Activated T-helper 1 cell treated with anti-CD3 and anti-CD28 coated beads, Interleukin-2, amount 50 U/mL, for 16 hours (primary cell): ENCODE measurements at places on chromosomes 2 and 18.
A peak's percentile ranks its signal among the peaks of the same experiment; 100 is the strongest.

- DNase-seq, result no peak
Observed at GRCh38 chr2:166088634-166089033, 39.2 kb downstream of the SCN1A start.

GRCh38 chr18:61635901-61636528, 256.8 kb downstream of the RNF152 start:
- DNase-seq, result peak; percentile 2

- peak; percentile 7 for DNase-seq
Observed at GRCh38 chr2:10141736-10142639, 19.4 kb downstream of the RRM2 start.

GRCh38 chr18:46424898-46425297, 232.1 kb downstream of the LOXHD1 start:
- no peak for DNase-seq

GRCh38 chr2:26605195-26605998, 35.8 kb downstream of the CIB4 start:
- no peak for DNase-seq

GRCh38 chr2:23453432-23453831, 68.5 kb downstream of the KLHL29 start:
- no peak for DNase-seq

- DNase-seq, result no peak
Observed at GRCh38 chr2:157900684-157901083, 24.6 kb upstream of the ACVR1 start.

GRCh38 chr2:215746226-215746886, 267.0 kb downstream of the MREG start:
- DNase-seq, result no peak

- no peak for DNase-seq
Observed at GRCh38 chr2:20366672-20367116, 16.1 kb upstream of the PUM2 start.

DNA sequence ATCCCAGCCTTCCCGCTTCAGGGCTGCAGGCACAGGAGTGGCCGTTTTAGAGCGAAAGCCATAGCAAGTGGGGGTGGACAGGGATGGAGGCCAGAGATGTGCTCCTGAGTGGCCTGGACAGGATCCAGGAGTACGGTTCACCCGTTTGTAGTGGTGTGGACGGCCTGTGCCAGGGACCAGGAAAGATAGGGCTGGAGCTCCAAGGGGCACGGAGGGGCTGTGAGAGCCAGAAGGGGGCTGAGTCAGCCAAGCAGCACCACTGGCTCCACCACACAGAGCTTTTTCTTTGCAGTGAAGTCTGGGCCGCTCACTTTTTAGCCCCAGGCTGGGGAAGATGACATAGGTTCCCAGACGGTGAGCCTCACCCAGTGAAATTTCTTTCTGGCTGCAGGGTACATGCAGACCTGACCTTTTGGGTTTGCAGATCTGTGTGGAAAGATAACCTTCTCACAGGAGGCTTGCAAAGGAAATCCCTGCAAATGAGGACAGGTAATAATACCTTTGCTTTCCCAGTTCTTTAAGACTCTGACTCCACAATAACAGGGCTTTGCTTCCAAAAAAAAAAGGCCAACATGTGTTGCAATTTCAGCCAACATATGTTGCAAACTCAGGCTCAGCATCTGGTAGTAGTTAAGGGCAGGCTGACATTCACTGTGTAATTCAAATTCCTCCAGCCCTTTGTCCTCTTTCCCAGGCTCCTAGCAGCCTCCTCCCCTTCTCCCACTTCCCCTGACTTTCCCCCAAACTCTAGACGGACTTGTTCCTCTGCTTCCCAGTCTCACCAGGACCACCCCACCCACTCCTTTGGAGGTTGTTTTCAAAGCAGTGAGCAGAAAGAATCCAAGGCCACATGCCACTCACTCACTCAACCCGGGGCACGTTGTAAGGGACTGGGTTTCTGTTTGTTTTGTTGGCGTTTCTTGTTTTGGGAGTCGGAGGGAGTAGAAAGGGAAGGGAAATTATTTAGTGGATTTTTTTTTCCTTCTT, 20.3 kb upstream of the LAPTM4A start:
- DNase-seq, result no peak

DNA sequence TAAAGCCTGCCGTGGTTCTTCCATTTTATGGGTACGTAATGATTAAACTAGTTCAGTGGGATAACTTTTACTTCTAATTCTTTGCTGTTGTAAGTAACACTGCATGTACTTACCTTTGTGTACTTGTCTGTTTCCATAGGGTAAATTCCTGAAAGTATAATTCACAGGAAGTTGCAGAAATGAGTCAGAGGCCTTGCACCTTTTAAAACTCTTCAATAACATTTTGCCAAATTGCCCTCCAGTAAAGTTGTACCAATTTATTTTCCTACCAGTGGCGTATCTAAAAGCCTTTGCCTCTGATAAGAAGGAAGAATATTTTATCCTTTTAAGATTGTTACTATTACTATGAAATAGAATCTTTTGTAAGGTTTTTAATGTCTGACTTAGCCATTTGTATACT, 65.1 kb downstream of the CAB39 start:
- no peak for DNase-seq

- DNase-seq, result no peak
Observed at GRCh38 chr2:226794751-226795171, 4.9 kb downstream of the IRS1 start.

GRCh38 chr2:1219901-1220573, 193.2 kb upstream of the TPO start:
- no peak for DNase-seq

DNA sequence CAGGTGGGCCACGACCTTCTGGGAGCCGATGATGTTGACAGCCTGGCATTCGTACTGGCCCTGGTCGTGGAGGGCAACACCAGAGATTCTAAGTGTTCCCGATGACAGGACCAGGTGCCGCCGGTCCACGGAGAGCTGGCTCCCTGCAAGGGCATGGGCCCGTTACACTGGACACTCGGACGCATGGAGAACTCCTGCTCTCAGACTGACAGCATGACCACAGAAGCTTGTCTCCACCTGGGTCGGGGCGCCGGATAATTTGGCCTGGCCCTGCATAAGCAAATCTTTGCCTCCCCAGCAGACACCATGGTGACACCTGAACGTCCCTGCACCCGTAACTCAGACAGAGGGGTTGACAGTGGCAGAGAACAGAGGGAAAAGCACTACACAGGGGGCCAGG, 80.7 kb downstream of the PXDN start:
- no peak for DNase-seq

- DNase-seq, result no peak
Observed at GRCh38 chr2:19355931-19356544, 2.4 kb downstream of the OSR1 start.
